ENCODE measurements at places on chromosomes 6 and 20.

DNA sequence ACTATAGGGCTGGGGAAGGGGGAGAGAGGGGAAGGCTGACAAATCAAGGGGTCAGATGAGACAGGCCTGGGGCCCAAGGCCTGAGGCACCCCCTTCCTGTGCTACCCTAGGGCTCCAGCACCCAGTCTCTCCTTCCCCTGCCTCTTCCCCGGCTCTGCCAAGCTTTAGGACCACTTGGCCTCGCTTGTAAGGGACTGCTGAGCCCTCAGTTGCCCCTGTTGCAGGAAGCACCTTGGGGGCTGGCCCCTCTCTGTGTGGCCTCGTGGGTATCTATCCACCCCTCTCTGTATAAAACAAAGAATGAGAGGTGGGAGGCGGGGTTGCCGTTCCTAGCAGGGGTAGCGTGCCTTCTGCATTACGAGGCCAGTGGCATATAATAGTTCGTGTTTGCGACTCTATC, 21.4 kb upstream of the SMOC2 start:
- DNase-seq, result no peak

DNA sequence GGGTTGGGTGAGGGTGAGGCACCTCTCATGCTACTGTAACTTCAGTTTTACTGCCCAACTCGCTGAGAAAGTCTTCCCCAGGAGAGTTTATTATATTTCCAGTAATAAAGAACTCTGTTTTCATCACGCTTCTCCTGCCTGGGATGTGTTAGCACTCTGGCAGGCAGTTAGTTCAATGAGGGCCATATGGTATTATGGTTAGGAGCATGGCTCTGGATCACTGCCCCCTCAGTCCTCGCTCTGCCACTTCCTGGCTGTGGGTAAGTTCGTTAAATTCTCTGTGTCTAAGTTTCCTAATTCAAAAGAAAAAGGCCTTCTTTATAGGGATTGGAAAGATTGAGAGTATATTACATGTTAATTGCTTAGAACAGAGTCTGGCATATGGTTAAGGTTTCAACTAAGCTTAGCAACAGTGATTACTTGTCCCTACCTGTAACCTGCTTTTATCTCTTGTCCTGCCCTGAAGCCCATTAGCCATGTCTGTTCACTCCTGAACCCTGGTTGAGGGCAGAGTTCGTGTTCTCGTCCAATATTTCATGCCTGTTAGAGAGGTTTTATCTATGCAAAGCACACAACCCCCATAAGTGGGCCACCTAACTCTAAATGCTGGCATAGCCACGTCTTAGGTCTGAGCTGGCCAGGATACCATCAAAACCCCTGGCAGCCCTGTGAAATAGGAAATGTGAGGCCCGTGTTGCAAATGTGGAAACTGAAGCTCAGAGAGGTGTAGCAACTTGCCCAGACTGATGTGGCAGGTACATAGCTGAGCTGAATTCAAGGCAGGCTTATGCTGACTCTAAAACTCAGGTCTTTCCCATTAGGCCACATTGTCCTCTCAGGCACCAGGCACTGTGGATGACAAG, 342.5 kb upstream of the JARID2 start:
- DNase-seq, result no peak

DNA sequence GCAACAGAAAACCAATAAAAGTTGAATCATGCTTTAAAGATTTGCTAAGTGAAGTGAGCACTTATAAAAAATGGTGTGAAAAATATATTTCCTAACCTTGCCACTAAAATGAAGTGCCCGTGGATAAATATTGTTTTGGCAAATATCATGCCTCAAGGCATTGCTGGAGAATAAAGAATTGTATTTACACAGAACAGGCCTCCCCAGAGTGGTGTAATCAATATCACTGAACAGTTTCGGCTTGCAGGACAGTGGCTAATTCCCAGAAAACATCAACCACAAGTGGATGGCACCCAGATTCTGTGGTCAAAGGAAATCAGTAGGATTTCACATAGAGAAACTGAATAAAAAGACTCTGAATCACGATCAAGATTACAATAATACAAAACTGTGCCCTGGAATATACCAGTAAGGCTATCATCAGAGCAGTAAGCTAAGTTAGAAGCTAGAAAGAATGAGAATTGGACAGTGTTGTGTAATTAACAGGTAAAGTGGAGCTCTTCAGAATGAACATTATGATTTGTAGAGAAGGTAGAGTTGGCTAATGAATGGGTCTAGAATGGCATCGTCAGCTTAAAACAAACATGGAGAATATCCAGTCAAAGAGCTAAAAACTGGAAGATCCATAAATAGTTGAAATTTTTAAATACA, 1026.9 kb upstream of the ADGRB3 start:
- DNase-seq, result no peak

GRCh38 chr20:44182135-44182765, 4.7 kb downstream of the JPH2 start:
- DNase-seq, result no peak

DNA sequence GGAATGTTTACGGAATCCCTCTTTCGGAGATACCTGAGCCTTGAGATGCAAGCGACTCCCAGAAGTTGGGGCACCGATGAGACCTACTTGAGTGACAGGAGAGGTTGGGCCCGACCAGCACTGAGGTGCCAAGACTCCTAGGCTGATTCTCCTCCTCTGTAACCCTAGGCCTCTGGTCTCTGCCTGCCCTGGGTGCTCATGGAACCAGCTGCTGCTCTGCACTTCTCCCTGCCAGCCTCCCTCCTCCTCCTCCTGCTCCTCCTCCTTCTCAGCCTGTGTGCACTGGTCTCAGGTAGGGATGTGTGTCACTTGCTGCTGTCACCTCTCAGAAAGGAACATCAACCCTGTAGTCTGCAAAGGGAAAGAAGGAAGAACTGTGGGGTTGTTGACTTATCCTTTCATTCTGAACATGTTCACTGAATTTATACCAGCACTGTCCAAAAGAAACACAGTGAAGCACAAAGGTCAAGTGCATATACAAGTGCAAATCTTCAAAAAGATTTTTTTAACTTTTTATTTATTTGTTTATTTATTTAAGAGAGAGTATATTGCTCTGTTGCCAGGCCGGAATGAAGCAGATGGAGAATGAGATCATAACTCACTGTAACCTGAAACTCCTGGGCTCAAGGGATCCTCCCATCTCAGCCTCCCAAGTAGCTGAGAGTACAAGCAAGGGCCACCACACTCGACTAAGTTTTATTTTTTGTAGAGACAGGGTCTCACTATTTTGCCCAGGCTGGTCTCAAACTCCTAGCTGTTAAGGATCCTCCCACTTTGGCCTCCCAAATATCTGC, 913 bp downstream of the BTN2A2 start:
- DNase-seq, result no peak

DNA sequence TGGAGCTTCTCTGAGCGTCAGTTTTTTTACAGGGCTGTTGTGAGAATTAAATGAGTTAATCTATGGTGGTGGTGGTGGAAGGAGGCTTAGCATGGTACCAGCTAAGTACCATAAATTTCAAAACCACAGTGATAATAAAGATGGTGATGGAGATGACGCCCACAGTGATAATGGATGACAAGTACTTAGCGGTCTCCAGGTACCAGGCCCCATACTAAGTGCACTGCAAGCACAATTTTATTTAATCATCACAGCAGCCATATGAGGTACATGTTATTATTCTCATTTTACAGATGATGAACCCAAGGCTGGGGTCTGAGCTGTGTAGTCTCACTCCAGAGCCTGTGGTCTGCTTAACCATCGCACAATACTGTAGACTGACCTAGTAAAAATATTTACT, 75.1 kb downstream of the PAX1 start:
- DNase-seq, result no peak

DNA sequence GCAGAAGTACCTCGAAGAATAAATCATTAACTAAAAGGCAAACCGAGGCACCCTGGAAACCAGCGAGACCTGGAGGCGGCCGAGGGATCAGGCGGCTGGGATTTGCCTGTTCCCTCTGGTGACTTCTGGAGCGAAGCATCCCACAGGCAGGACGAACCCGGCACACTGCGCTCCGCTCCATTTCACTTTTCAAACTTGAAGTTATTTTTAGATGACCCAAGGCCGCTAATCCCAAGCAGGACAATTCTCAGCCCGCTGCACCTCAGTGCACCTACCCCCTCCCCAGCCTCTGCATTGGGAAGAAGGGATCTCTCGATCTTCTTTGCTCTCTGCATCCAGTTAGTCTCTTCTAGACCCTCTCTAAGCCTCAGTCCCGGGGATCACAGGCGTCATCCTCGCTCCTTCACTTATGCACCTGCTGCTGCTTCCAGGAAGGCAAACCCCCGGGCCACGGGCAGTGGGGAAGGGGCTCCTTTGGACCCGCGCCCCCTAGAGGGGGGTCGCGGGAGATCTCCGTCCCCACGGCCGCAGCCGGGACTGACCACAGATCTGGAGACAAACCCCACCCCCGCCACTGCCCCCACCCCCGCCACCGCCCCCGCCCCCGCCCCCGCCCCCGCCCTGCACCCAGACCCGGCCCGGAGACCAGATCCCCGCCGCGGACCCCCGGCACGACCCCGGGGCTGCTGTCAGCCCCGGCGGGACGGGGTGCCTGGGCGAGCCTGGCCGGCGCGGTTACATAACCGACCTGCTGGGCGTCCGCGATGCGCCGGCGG, 636 bp downstream of the RCAN2 start:
- peak; percentile 43 for DNase-seq

GRCh38 chr20:43533060-43533459, 25.6 kb downstream of the L3MBTL1 start:
- peak; percentile 34 for DNase-seq

- no peak for DNase-seq
Observed at GRCh38 chr20:34316196-34316814, 13.2 kb upstream of the AHCY start.

DNA sequence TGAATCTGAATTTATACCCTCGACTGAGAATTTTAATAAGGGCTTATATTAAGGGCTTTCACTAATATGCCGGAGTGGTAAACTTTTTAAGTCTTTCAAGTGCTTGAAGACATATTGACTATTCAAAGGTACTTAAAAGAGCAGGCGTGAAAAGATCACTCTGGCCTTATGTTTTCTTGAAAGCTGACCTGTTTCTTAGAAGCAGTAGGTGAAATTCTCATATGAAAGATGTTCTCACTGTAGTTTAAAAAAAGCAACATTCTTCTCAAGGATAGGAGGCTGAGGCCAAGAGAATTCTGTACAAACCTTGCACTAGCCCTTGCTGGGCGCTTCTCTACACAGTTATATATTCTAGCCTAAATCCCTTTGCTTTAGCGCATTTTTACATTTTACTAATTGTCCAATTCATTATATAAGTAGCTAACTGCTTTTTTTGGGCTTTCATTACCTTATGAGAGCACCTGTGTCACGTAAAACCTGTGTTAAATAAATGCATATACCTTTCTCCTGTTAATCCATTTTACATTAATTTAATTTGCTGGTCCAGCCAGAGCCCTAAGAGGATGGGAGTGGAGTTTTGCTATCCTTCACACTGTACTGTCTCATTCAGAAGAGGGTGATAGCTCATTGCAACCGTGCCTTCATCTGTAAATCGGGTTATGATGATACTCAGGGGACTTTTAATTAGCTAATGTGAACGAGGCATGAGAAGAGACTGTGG, 59.6 kb upstream of the HFE start:
- no peak for DNase-seq

DNA sequence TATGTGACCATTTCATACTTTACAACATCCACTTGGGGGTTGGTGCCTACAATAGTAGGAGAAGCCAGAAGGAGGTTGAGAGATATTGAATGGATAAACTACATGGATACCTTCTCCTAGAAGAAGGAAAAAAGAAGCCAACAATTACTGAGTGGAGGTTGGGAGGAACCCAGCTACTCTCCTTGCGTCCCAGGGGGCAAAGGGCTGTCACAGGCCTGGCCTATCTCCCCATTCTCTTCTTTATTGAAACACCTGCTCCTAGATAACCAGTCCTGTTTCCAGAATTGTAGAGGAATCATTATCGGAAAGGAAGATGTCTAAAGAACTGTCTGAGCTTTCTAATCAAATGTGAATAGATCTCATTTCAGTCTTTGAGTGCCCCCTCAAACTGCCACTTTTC, 115.1 kb downstream of the MAP7 start:
- DNase-seq, result no peak

DNA sequence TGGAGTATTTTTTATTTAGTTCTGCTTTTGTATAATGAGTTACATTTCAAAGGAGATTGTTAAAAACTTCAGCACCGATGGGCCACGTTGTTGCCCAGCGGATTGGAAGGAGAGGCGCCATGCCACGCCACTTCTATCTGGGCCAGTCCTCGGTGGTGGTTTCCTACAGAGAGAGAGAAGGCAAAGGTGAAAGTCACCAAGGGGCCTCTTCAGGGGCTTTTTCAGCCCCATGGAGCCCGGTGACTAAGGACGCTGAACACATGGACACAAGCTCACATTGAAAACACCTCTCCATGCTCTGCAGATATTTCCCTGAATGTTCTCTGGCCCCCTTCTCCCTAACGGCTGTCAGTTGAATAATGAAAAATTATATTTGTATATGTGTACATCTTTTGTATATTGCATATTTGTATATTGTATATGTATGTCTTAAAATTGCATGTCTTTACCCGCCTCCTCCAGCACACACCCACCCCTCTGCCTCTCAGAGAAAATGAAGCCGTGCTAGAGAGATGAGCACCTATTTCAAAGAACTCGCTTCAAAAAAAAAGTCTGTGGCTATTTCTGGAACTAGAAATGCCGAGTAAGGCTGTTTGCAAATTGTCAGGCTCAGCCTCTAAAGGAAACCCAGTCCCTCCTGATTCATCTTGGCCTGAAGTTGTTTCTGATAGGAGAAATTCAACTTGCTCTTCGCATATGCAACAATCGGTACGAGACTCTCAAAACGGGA, 91.9 kb upstream of the CDH4 start:
- DNase-seq, result no peak

- no peak for DNase-seq
Observed at GRCh38 chr6:74050921-74051320, 354.9 kb downstream of the CD109 start.

- no peak for DNase-seq
Observed at GRCh38 chr6:25384967-25385366, 105.8 kb downstream of the CARMIL1 start.

DNA sequence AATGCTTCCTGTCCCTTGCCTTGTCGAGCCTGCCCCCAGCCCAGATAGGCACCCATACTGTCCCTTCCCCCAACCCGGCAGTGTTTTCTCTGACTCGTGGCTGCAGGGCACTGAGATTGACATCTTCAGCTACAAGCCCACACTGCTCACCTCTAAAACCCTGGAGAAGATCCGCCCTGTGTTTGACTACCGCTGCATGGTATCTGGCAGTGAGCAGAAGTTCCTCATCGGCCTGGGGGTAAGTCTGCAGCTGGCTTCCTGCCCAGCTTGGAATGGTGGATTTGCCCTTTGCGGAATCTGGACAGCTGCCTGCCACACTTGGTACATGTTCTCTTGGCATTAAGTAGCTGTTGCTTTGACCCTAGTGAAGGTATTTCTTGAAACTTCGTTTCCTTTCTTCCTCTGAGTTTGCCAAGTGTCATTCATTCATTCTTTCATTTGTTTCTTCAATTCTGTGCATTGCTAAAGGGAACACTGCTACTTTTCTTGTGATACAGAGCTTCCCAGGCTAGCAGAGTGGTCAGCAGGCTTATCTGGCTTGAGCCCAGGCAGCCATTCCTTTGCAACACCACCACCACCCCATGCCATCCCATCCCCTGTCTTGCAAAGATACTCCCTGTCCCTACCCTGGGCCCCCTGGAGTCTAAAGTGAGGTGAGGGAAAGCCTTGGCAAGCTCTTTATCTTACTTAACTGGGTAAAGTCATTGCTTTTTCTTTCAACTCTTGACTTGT, 26.2 kb downstream of the CCDC167 start:
- no peak for DNase-seq
